ENCODE measurements at places on chromosomes 12 and 14.

DNA sequence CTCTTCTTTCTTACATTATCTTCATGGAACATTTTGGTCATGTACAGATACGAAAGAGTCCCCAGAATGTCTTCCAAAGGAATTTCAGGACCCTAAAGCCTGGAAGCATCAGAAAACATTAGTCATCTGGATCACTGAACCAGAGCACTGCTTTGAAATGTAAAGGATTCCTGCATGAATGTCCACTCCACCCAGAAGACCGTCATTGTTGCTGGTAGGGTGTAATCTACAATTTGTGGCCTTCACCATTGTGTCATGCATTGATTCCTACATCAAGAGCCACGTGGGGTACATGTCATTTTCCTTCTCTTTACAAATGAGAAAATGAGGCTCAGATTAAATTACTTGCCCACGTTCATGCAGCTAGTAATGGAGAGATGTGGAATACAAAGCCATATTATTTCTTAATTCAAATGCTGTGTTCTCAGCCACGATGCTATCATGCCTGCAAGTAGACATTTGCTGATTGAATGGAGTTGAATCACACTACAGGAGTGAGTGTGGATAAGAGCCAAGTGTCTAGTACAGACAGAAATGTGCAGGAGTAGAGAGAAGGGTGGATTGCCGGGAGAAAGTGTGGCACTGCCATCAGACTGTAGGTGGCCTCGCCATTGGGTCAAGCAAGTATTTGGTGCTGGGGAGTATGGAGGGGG, 231.2 kb downstream of the C12orf75 start:
- no peak for DNase-seq

- no peak for DNase-seq
These were observed 160.8 kb upstream of the BMP4 start for GRCh38 chr14:54117396-54117795.

DNA sequence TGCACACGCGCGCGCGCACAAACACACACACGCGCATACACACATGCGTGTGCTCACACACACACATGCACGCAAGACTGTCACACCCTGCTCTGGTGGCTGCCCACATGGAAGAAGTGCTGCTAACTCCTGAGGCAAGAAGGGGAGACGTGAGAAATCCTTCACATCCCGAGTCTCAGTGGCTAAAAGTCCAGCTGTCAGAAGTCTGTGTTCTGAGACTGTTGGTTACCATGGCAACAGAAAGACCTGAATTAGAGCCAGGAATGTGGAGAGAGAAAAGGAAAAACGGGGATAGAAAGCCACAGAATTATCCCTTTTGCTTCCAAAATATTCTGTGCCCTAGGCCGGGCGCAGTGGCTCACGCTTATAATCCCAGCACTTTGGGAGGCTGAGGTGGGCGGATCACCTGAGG, 71.2 kb downstream of the PPFIBP1 start:
- peak; percentile 78 for DNase-seq

GRCh38 chr12:19652386-19652785, 213.1 kb downstream of the AEBP2 start:
- no peak for DNase-seq

GRCh38 chr12:122937622-122938091, 28.6 kb downstream of the ABCB9 start:
- no peak for DNase-seq

- DNase-seq: no peak
These were observed 1.0 kb upstream of the PLEKHA5 start for GRCh38 chr12:19128485-19128884.

DNA sequence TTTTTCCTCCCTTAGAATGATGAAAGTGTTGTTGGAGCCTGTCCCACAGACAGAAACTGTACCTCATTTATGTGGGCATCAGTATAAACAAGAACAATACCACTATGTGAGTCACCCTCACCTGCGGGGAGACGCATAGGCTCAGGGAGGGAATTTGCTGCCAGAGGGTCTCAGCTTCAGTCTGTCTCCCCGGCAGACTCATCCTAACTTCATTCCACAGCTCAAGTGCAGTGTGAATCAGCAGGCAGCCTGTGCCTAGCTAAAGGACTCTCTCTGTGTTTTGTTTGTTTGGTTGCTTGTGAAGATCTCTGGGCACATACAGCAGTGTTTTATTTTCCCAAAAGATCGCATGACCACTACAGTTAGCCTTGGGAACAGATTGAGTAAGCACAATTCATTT, 98.9 kb downstream of the PRKCH start:
- no peak for DNase-seq

- DNase-seq: no peak
These were observed 249.9 kb downstream of the DAD1 start for GRCh38 chr14:22338917-22339715.

DNA sequence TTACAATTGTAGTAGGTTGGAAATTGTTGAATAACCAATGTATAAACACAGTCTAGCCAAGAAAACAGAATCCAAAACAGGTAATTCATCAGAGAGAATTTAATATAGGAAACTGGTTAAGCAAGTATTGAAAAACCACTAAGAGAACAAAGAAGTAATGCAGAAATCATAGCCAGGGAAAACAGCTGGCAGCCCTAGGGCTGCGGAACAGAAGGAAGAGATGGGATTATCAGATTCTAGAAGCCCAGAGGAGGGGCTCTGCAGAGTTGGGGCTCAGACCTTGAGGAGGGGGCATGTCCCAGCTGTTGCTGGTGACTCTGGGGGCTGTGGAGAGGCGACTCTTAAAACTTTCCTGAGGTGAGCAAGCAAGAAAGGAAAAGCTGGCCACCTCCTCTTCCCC, 49.4 kb downstream of the CD9 start:
- DNase-seq: no peak

GRCh38 chr14:44030831-44031383, 476.2 kb downstream of the FSCB start:
- no peak for DNase-seq

DNA sequence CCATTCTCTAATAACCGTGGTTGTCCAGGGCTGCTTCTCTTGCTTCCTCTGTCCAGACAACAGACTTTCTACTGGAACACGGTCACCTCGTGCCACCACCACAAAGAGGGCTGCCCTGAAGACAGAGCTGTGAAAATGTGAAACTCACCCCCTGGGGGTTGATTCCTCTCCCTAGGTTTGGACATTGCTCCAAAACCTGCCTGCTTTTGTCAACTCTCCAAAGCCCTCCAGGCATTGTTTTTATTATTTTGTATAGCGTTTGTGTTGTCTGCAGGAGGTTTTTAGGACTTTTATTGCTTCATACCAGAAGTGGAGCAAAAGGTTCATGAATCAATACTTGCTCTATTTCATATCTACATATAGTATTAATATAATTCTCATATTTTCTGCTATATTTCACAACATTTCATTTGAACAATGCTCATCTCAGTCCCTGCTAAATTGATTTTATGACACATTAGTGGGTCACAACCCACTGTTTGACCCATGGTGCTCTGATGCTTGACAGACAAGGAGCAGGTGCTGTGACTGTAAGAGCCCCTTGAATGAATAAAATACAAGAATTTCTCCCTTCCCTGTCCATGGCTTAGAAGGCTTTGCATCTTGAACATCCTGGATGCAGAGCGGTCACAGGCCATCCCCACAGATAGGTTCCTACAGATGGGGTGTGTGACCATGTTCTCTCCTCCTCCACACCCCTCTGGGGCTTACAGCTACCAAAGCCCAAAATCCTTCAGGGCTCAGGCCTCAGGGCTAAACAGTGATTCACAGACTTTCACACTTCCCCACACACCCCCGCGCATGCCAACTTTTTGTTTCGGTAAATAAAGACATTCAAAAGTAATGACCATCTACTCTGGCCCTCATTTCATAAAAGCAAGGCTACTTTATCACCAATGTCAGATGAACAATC, 20.6 kb upstream of the EML1 start:
- DNase-seq: no peak

DNA sequence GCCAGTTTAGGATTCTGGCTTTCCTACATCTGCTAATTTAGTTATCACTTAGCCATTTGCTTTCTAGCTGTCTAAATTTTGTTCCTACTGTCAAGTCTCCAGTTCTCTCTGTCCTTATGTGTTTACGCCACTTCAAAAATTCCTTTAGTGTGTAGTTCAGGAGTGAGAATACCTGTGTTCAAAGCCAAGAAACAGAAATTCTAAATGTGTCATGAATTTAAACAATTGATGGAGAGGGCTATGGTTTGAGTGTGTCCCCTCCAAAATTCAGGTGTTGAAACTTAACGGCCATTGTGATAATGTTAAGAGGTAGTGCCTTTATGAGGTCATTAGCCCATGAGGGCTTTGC, 11.4 kb upstream of the CATSPERB start:
- no peak for DNase-seq

- DNase-seq: no peak
These were observed 28.6 kb upstream of the EMP1 start for GRCh38 chr12:13167906-13168305.

DNA sequence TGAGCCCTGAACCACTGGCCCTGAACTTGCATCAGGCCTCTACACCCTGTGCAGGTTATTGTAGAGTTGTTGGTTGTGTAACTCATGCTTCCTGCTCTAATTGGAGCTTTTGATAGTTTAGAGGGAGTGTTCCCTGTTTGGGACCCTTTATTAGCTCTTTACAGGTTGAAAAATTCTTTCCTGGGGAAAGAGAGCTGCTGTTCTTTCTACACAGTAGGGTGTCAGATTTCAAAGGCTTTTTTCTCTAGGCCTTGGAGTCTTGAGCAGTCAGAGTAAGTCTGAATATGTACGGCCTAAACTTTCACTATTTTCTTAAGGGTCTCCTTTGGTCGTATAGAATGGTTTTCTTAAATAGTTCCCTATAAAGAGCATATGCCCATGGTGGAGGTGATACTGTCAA, 60.8 kb upstream of the NEDD1 start:
- no peak for DNase-seq

DNA sequence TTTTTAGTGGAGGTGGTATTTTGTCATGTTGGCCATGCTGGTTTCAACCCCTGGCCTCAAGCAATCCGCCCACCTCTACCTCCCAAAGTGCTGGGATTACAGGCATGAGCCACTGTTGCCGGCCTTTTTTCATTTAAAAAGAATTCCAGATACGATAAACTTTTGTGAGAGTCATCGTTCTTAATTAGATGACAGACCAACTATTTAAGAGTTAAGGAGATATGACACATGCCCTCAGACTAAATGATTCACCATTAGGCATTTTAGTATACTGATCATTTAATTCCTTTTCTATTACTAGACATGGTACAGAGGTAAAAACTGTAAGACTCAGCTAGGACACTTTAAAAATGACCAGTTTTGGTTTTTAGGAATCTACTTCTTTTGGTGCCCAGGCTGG, 2.4 kb downstream of the ANKRD13A start:
- DNase-seq: no peak

DNA sequence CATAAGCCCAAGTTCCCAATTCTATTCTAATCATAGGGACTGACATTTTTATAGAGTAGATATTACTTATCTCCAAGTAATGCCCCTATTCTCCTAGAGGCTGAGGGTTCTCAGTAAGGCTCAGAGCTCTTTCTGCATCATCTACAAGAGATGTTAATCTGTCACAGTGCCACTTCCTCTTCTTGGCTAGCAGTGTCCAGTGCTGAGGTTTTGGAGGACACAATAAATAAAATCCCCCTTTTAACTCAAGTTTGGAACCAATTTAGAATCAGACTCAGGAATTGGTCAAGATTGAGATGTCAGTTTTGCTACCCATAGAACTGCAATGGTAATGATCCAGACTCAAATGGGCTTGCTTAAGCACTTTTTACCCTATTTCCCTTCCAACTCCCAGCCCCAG, 154.1 kb upstream of the ARID2 start:
- no peak for DNase-seq

GRCh38 chr12:219891-220352, 6.0 kb upstream of the SLC6A12 start:
- DNase-seq: peak; percentile 87

- no peak for DNase-seq
These were observed 5.5 kb upstream of the HOXC11 start for GRCh38 chr12:53967421-53967925.

DNA sequence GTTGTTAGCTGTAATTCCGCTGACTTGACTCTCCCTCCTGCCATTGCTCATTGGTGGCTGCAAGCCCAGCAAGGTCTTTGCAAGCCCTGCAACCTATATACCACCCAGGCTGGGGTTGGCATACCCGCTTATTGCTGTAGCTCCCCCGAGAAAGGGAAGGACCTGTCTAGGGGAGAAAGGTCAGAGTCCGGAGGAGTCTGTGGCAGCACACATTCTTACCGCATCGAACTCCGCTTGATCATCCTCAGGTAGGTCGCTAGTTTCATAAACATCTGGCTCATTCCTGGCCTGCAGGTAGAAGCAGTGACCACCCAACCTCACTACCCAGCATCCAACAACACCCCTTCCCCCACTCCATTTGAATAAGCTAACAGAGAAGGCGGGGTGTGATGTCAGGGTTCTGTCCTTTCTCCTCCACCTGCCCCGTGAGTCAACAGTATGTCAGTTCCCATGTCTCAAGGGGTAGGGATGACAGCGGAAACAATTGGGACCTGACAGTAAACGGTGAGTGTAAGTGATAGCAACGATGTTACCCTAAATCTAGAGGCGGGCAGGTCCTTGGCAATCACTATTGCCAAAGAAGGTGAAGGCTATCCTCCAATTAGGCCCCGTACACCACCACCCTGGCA, 1.1 kb downstream of the DCTN2 start:
- DNase-seq: peak; percentile 55

- DNase-seq: no peak
These were observed 7.1 kb upstream of the PNMA1 start for GRCh38 chr14:73721101-73721821.

- DNase-seq: no peak
These were observed 120.8 kb downstream of the CHST11 start for GRCh38 chr12:104577581-104577981.

GRCh38 chr12:2248901-2249381, 196.2 kb downstream of the CACNA1C start:
- DNase-seq: no peak

DNA sequence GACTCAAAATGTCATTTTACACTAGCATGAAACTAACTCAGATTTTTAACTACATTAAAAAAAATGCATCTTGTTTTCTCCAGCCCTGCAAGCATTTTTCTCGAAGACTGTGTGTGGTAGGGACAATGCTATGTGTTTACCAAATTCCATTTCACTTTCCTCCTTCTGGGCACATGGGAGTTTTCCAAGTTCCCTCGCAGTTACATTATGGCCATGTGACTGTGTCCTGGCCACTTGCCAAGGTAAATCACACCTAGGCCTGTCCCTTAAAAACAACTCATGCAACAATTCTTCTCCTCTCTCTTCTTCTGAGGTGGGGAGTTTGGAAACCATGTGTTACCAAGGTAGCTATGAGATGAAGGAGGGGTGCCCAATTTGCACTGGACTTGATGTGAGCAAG, 108.7 kb downstream of the SYT10 start:
- DNase-seq: peak; percentile 21

GRCh38 chr14:53955671-53956426, 776 bp downstream of the BMP4 start:
- DNase-seq: peak; percentile 85

GRCh38 chr12:114820796-114821195, 136.8 kb upstream of the TBX3 start:
- peak; percentile 52 for DNase-seq
